ENCODE measurements at places on chromosomes 2 and 18. TPM values are rescaled to one million over a fixed set of nuclear protein-coding genes. Genes with fewer than 3 reads are reported as not detected.

The SERPINB2 gene
- not detected for total RNA-seq

The GAL3ST2 gene
- total RNA-seq: 0.70 TPM

The METTL4 gene
- total RNA-seq: 3.2 TPM

The NEB gene
- 5.9 TPM for total RNA-seq

The PJVK gene
- total RNA-seq: 1.9 TPM

The SCN3A gene
- total RNA-seq: 0.02 TPM

DNA sequence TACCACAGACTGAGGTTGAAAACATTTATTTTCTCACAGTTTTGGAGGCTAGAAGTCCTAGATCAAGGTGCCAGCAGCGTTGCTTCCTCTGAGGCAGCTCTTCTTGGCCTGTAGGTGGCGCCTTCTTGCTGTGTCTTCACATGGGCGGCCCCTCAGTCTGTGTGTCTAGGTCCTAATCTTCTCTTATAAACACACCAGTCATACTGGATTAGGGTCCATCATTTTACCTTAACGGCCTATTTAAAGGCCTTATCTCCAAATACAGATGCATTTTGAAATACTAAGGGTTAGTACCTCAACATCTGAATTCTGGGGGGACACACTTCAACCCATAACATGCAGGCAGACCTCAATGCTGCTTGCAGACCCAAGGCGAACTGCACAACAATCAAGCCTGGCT is 4.4 kb upstream of the RMC1 start:
- DNase-seq: peak; percentile 76

- no peak for DNase-seq
Observed at GRCh38 chr2:64846177-64846576, 143.0 kb upstream of the SLC1A4 start.

DNA sequence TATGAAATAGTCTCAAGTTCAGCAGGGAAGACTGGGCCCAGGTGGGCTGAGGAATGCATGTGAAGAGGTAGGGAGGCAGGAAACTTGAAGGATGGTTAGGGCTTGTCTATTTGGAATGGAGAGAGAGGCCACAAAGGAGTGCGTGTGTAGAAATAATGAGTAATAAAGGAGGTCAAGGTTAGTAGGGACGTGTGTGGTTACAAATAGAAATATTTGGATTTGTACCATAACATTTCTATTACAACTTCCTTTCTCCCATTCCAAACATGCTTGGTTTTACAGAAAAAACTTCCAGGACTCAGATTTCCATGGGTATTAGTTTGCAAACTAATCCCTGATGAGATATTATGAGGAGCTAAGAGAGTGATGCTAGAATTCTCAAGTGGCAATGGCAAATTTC is 280.6 kb downstream of the NCKAP5 start:
- DNase-seq: no peak

DNA sequence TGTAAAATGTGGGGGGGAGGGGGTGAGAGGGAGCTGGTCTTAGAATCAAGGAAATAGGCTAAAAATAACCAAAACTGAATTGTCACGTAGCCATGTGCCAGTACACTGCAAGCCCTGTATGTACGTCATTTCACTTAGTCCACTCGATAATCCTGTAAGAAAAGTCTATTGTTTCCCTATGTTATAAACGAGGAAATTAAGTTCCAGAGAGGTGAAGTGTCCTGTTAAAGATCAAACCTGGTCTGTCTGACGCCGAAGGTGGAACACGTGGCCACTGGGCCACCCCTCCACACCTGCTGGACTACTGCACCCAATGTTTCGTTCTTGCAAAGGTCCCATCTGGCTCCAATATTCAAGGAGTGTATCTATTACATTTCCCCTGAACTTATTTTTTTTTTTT is 29.6 kb downstream of the TFCP2L1 start:
- no peak for DNase-seq

- DNase-seq: no peak
Observed at GRCh38 chr2:857937-858336, 92.7 kb upstream of the SNTG2 start.

DNA sequence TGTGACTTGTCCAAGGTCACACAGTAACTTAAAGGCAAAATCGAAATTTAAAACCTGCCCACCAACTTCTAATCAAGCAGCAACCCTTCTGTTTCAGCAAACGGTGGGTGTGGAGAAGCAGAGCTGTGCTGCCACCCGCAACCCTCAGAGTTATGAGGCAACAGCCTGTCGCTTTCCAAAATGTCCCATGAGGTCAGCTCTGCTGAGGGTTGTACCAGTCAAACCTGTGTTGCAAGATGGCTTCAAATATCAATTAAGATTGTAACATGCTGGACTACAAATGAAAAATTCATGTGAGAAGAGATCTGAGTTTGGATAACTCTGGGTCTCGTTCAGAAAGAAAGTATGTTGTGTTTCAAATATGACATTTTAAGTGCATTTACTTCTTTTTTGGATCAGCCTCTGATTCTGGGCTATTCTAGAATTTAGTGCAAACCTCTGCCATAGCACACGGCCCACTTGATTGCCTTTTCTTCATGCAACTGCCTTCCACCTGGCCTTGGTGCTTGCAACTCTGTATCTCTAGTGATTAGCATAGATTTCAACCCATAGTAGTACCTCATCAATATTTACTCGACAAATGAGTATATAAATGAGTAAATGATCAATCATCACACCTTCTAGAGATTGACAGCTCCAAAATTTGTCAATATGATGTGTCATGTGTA is 69.3 kb downstream of the TIMM21 start:
- peak; percentile 57 for DNase-seq

GRCh38 chr2:2942906-2943305 is 434.7 kb downstream of the EIPR1 start:
- no peak for DNase-seq

- no peak for DNase-seq
Observed at GRCh38 chr2:231413921-231414476, 18.5 kb downstream of the B3GNT7 start.

DNA sequence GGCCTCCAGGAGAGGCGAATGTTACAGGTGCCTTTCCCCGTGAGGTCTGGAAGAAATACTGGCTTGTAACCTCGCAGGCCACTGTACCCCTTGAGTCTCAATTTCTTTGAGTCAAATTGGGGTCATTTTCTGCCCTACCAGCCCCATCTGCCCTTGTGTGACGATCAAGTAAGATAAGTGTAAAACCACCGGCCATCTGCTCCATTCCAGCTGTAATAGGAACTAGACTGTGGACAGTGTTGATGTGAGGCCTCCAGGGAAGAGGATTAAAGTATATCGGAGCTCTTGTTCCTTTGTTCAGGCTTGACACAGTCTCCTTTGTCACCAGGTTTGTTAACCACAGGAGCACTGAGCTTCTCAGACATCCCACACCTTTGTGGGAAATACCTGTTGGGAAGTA is 65.6 kb downstream of the MRPS9 start:
- no peak for DNase-seq

All from right lobe of liver (tissue), 6 donors.